Activated CD4-positive, CD25-positive, alpha-beta regulatory T cell treated with anti-CD3 and anti-CD28 coated beads, Interleukin-2, amount 50 U/mL, for 72 hours (primary cell): ENCODE measurements at places on chromosomes 2 and 18.

DNA sequence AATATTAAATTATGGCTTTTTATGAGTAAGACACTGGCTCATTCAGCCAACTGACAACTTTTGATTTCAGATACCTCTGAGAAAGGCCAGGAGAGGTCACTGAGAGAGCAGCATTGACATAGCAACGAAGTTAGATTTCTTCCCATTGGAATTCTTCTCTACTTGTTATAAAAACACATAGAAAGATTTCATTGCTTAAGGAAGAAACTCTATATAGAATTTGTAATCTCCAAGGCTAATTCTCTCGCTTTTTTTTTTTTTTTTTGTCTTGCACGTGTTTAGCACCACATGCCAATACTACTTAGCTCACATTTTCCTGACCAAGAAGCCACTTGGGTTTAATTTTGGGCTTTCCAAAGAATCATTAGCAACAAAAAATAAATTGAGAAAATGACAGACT is 233.7 kb downstream of the CALCRL start:
- DNase-seq = no peak

GRCh38 chr2:101116841-101117552 is 34.2 kb downstream of the TBC1D8 start:
- DNase-seq = no peak

GRCh38 chr2:98917031-98917471 is 19.0 kb downstream of the CRACDL start:
- no peak for DNase-seq

DNA sequence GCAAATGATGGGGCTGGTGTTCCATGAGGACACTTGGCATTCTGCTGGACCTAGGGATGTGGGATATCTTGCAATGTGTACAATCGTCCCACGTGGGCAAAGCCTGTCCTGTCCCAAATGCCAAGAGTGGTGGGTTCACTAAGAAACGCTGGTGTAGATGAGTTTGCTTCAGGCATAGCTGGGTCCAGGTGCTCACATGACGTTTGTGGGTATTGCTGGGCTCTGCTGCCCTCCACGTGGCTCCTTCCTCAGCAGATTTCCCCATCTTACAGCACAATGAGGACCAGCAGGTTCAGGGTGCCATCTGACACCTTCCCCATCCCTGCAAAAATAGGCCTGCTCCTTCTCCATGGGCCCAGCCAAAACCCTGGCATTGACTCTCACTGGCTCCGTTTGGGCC is 105.9 kb downstream of the SEPTIN10 start:
- DNase-seq = no peak

- DNase-seq = no peak
Measured at GRCh38 chr2:3117650-3118216, 259.9 kb downstream of the EIPR1 start.

GRCh38 chr18:3214855-3215637 is 4.7 kb downstream of the MYOM1 start:
- no peak for DNase-seq

DNA sequence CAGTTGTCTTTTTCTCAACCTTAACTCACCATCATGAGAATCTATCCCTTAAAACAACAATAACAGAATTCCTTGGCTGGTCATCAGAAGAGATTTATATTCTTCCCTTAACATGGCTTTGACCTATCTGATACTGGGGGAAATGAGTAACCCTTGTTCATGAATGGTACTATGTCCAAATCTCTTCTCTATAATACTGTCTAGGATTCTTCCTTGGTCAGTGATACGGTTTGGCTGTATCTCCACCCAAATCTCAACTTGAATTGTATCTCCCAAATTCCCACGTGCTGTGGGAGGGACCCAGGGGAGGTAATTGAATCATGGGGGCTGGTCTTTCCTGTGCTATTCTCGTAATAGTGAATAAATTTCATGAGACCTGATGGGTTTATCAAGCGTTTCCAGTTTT is 282.0 kb upstream of the SIX2 start:
- no peak for DNase-seq

DNA sequence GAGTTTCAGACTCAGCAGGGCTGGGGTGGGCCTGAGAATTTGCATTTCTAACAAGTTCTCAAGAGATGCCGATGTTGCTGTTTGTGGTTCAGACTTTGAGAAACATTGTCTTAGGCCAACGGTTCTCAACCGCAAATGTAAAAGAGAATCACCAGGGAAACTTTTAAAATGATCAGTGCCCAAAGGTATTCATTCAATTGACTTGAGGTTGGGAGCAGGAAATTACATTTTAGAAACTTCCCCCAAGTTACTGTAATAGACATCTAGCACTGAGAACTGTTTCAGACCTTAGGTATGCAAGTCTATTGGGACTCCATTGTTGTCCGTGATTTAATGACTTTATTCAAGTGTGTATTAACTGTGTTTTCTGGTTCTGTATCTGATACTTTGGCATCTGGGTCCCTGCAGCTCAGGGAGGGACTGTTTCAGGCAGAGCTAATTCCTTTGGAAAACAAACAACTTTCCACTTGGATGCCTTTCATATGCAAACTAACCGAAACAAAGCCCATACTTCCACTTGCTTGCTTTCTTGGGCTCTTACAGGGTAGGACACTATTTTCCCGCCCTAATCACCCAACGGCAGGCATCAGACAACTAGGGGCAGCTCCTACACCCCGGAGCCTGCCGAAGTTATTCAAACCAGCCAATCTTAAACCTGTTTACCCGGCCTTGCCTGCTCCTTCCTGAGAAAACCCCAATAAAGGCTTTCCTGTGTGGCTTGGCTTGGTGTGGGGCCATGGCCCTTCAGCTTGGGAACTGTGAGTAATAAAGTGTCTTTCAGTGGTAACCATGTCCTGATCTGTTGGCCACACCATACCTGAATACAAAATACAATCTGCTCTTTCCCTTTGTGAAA is 97.6 kb downstream of the POLE4 start:
- no peak for DNase-seq

GRCh38 chr2:204183608-204184007 is 247.0 kb downstream of the ICOS start:
- no peak for DNase-seq

DNA sequence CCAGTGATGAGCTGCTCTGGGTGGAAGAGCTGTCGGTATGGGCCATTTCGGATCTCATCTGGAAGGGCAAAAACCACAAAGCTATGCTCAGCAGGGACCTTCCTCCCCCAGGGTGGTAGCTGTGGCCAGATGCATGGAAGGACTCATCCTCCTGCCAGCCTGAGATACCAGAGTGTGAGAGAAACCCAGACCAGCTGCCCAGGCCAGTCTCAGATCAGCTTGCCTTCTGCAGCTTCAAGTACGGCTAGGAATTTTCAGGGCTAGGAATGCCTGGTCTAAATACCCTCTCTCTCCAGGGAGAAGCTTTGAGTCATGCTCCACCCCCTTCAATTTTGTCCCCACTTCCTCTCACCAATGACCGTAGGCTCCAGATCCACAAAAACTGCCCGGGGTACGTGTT is 1.4 kb upstream of the TUBA4B start:
- DNase-seq = no peak

DNA sequence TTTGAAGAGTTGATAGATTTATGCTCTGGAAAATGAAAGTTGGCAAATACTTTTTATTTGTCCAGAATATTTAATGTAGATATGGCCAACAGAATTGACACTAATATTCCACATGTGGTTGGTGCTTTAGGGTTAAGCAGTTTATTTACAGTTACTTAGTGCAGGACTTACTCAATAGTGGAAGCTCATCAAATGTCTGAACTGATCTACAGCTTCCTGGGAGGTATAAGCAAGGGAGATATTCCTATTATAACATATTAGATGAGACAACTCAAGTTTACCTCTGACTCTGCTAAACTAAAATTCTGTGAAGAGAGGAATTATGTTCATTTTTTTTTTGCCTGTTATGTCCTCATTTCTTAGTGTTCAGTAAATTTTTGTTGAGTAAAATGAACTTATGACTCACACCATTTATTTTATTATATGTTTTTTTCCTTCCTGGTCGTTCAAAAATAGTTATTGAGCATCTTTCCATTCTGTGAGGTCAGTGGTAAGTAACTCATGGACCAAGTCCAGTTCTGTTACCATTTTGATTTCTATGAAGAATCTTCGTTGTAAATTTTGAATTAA is 13.6 kb downstream of the ABI2 start:
- no peak for DNase-seq

- DNase-seq = no peak
Measured at GRCh38 chr2:67917332-67918054, 145.3 kb downstream of the C1D start.

DNA sequence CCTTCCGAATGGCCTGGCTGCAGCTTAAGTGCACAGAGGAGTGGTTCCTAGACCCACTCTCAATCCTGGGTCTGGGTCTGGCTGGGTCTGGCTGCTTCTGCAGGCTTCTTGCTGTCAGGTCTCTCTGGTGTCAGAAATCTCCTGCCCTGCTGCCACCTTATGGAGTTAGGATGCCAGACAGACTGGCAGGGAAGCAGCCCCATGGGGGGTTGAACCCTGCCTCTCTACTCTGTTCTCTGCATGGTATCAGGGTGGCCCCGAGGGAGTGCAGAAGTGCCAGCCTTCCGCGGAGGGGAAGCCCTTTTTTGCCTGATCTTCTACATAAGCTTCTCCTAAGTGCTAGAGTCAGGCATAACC is 89.4 kb downstream of the ZCCHC2 start:
- DNase-seq = no peak

GRCh38 chr2:219881851-219882250 is 254.4 kb downstream of the SLC4A3 start:
- no peak for DNase-seq

DNA sequence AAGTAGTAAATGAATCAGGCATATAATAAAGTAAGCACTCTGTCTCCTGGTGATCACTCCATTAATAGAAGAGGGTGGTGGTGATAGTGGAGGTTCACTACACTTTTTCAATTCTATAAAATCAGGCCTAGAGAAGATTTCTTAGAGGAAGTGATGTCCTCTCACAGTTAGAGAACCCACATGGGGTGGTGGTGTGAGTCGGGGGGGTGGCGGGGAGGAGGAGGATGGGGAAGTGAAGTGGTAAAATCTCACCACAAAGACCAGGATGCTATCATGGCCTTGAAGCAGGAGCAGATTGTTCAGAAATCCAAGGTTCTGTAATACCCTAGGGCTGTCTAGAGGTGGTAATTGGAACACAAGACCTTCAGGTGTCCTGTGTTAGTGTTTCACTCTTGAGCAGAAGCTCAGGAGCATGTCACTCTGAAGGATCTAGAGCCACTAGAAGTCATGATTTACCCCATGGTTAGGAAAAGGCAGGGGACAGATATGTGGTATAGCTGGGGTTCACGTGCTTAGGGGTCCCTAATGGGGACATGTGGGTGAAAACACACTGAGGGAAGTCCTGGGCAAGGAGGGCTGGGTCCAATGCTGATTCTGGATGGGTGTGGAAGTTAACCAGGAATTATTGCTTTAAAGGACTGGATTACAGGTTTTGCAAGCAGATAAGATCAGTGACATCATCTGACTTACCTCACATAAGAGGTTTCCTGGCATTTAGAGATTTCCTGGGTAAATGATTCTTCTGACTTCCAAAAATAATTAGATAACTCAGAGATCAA is 31.0 kb downstream of the RNF125 start:
- no peak for DNase-seq

DNA sequence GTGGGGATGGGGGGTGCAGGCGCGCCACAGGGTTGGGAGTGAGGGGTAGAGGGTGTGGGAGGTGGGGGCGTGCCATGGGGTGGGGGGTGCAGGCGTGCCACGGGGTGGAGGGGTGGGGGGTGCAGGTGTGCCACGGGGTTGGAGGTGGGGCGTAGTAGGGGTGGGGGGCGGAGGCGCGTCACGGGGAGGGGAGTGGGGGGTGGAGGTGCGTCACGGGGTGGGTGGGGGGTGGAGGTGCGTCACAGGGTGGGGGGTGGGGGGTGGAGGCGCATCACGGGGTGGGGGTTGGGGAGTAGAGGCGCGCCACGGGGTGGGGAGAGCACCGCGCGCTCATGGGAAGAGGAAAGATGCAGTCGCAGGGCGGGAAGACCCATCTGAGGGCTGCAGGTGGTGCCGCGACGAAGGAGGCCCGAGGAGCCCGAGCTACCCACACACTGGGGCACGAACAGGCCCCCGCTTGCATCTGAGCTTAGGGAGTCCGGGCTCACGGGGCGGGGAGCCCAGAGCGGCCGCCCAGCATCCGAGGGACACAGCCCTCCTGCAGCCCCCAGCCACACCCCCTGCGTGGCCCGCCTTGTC is 37.5 kb downstream of the SNED1 start:
- DNase-seq = no peak

GRCh38 chr18:38872342-38872741 is 1306.7 kb upstream of the CELF4 start:
- no peak for DNase-seq

GRCh38 chr2:21748501-21748900 is 624.7 kb downstream of the TDRD15 start:
- DNase-seq = no peak

DNA sequence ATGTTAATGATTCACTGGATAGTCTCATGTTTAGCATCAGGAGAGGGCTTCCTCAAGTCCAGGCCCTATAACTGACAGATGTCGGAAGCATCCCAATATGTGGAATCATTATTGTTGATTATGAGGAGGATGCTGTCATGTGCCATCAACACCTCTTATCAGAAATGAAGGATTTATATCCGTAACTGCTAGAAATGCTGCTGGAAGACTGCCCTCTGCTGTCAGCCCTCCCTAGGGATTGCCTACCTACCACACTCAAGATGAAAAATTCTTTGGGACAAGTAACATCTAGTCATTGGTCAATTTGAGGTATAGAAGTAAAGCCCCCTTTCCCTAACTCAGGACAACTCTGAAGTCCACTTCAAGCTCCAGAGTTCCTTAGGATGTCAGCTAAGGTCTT is 1166.5 kb upstream of the NXPH2 start:
- no peak for DNase-seq

DNA sequence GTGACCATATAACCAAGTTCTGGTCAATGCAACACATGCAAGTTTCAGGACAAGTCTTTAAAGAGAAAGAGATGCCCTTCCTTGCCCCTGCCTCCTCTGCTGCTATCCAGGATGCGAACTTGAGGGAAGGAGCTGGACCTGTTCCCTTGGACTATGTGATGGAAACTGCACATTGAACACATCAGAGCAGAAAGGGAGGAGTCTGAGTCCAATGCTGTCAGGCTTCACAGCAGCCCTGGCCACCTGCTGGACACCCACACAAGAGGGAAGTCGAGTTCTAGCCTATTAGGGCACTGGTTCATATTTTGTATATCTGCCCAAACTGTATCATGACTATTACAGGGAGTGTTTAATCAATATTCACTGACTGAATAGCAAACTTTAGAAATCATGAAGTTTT is 38.3 kb upstream of the TEX51 start:
- no peak for DNase-seq

- no peak for DNase-seq
Measured at GRCh38 chr2:223041527-223042109, 10.4 kb upstream of the KCNE4 start.

DNA sequence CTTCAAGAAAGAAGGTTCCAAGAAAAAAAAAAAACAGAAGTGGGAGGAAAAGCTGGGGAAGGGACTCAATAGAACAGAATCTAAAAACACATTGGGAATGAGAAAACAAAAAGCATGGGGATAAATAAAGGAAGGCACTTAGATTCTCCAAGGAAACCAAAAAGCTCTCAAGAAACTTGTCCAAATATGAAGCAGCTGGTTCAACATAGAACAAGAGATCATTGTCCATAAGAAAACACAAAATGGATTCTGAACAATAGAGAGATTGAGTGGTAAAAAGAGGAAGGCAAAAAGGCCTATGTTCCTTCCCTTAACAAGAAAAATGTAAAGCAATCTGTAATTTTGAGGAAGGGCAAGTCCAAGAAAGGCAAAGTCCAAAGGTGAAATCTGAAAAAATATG is 32.9 kb upstream of the ALK start:
- no peak for DNase-seq
